ENCODE measurements at places on chromosomes 4 and X.

- no peak for DNase-seq
Observed at GRCh38 chr4:48913346-48913745, 6.8 kb upstream of the OCIAD2 start.

DNA sequence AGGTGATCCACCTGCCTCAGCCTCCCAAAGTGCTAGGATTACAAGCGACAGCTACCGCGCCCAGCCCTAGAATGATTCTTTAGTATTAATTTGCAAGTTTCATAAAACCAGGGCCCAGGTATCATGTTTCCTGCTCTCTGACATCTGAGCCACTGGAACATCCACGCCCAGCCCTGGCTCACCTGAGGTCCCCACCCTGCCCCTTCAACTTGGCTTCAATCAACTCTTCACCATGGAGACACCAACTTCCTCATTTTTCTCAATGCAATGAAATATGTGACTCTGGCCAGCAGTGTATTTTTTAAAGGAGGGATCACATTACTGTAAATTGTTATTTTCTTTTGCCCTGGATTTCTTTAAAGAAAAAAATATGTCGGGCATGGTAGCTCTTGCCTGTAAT, 3.9 kb downstream of the PRSS12 start:
- DNase-seq: no peak

- no peak for DNase-seq
Observed at GRCh38 chr4:48388525-48389154, 47.3 kb downstream of the SLAIN2 start.

DNA sequence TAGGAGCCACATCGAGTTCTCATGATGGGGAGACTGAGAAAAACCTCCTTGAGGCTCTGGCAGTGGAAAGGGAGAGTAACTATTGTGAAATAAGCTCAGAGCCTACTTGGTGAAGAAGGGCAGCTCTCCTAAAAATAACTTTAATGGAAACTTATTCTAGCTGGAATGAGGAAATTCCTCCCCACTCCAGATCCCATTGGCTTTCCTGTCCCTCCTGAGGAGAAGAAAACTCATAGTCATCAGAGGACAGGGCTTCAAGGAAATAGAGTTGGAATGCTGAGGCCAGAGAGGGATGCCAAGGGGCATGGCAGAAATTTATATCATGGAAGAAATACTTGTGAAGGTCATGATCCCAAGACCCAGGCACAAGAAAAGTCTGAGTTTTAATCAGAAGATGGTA, 70.7 kb upstream of the TAPT1 start:
- no peak for DNase-seq

- DNase-seq: peak; percentile 24
Observed at GRCh38 chrX:110145854-110146253, 142.9 kb downstream of the TMEM164 start.

- no peak for DNase-seq
Observed at GRCh38 chrX:71099736-71100135, 4.1 kb downstream of the FOXO4 start.

DNA sequence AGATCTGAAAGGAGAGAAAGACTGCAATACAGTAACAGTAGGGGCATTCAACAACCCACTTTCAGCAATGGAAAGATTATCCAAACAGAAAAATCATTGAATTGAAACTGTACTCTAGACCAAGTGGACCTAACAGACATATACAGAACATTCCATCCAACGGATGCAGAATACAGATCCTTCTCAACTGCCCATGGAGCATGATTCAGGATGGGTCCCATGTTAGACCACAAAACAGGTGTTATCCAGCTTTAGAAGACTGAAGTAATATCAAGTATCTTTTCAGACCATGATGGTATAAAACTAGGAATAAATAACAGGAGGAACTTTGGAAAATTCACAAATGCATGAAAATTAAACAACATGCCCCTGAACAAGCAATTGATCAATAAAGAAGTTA, 567.2 kb upstream of the MAGEB2 start:
- DNase-seq: no peak

DNA sequence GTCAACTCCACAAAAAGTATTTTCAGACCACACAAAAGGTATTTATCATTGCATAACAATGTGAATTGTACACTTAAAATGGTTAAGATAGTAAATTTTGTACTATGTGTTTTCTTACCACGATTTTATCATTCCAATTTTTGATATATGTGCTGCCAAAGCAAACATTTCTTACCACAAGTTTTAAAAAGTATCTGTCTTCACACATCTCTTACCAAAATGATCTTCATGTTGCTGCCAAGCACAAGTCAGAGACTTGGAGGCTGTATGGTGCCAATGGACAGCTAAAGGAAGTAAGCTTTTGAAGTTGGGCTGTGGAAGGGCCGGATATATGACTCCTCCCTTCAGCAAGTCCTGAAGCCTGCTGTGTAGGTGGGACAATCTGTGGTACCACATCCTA, 67.9 kb downstream of the TMLHE start:
- no peak for DNase-seq

- no peak for DNase-seq
Observed at GRCh38 chr4:120082251-120082650, 15.6 kb upstream of the MAD2L1 start.

- no peak for DNase-seq
Observed at GRCh38 chr4:91147067-91147466, 1019.9 kb downstream of the CCSER1 start.

GRCh38 chrX:338836-339400, 20.3 kb upstream of the GTPBP6 start:
- no peak for DNase-seq

DNA sequence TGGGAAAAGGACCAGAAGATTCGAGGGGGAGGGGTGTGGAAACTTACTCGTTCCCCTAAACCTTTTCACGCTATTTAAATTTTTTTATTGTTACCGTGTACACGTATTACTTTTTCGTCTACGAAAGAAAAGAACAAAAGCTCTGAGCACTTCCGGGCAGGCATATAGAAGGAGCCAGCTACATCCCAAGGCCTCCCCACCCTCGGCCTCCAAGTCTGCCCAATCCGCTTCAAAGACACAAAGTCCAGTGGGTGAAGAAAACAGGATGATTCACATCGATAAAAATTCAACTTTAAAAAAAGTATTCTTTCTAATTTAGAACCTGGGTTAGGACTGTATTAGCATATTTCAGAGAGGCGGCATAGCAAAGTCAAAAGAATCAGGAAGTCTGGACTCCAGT, 23.1 kb downstream of the SEL1L3 start:
- DNase-seq: no peak

DNA sequence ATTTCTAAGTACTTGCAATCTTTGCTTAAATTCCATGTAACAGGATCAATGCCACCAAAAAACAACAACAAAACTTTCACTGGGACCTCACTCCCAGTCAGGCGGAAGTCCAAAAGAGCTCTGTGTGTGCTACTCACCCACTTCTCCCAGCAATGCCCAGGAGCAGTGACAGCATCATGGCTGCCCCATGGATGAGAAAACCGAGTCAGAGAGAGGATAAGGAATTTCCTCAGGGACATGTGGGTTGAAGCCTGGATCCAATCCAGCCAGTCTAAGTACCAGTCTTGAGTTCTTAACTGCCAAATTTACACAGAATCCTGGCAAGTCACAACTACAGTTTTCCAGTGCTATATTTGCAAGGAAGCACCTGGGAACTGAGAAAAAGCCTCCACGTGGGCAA, 64.5 kb downstream of the STX18 start:
- no peak for DNase-seq

DNA sequence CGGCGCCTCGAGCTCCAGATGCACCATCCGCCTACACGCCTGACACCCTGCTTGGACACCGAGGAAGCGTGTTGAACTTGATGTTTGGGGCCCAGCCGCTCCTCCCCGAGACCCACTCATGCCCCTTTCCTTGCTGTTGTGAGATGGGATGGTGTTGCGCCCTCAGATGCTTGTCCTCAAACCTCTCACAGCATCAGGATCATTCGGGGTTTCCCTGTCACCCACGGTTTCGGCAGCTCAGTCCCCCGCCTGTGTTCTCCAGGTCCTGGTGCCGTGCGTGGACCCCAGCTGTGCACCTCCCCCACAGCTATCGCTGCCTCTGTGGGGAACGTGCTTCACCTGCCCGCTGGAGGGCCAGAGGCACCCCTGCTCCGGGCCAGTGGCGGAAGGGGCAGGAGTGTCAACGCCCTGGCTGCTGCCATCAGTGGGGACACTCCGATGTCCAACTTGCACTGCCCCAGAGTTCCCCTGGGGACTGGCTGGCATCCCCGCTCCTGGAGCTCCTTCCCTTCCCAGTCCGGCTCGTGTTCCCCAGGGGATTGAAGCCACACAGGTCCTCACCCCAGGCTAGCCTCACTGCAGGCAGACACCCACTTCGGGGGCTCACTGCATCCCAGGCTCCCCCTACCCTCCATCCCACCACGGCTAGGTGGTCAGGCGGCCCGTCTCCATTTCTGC, 82.3 kb upstream of the ADRA2C start:
- no peak for DNase-seq

- no peak for DNase-seq
Observed at GRCh38 chrX:10280071-10280470, 123.3 kb downstream of the CLCN4 start.

- no peak for DNase-seq
Observed at GRCh38 chr4:8735236-8736089, 136.2 kb downstream of the HMX1 start.

- DNase-seq: no peak
Observed at GRCh38 chrX:78619834-78620233, 39.3 kb downstream of the RTL3 start.

- peak; percentile 3 for DNase-seq
Observed at GRCh38 chrX:107549504-107549903, 78.8 kb upstream of the PRPS1 start.

DNA sequence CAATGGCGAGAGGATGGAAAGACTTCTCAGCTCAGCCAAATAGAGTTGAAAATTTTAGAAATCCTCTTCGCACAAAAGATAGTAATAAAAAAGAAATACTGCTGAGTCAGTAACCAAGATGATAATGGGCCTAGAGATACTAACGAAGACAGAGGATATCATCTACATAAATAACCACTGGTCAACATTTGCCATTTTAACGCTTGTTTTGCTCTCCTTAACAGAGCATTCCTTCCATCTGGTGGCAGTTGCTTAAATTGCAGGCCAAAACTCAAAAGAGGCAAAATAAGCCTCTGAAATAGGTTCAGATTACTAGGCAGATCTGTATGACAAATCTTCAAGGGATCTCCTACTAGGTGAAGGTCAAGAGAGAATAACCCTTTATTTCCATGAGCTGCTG, 51.7 kb upstream of the MCF2 start:
- DNase-seq: no peak

DNA sequence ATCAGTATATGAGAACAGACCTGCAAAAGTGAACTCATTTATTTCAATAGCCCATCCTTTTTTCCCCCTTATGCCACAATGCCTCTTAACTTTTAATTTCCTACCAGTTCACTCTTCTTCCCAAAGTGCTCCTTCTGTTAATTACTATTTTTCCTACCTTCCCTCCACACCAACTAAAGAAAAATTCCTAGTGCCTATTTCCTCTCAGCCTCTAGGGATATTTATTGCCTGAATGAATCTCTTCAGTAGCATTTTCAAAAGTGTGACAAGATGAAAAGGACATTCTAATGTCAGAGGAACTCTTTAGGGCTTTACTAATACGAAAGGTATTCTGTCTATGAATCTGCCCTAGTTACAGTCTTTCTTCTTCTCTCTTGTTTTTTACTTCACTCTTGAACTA, 181.1 kb upstream of the SPRY1 start:
- no peak for DNase-seq

- no peak for DNase-seq
Observed at GRCh38 chr4:142079959-142080358, 443.6 kb downstream of the IL15 start.

GRCh38 chr4:181258569-181258968, 984.6 kb upstream of the TENM3 start:
- no peak for DNase-seq

- DNase-seq: no peak
Observed at GRCh38 chrX:56757327-56757726, 28.3 kb downstream of the NBDY start.

- no peak for DNase-seq
Observed at GRCh38 chr4:89765966-89766365, 71.0 kb downstream of the SNCA start.

- DNase-seq: no peak
Observed at GRCh38 chrX:71626576-71626975, 8.3 kb upstream of the CXCR3 start.

- no peak for DNase-seq
Observed at GRCh38 chrX:46575586-46575985, 2.0 kb downstream of the CHST7 start.

DNA sequence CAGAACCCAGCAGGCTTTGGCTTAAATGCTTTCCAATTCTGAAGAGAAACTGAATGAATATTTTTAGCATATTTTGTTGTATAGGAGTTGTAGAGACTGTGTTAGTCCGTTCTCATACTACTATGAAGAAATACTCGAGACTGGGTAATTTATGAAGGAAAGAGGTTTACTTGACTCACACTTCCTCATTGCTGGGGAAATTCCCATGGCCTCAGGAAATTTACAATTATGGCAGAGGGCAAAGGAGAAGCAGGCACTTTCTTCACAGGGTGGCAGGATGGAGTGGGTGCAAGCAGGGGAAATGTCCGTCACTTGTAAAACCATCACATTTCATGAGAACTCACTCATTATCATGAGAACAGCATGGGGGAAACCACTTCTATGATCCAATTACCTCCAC, 291.7 kb downstream of the PACRGL start:
- DNase-seq: no peak

DNA sequence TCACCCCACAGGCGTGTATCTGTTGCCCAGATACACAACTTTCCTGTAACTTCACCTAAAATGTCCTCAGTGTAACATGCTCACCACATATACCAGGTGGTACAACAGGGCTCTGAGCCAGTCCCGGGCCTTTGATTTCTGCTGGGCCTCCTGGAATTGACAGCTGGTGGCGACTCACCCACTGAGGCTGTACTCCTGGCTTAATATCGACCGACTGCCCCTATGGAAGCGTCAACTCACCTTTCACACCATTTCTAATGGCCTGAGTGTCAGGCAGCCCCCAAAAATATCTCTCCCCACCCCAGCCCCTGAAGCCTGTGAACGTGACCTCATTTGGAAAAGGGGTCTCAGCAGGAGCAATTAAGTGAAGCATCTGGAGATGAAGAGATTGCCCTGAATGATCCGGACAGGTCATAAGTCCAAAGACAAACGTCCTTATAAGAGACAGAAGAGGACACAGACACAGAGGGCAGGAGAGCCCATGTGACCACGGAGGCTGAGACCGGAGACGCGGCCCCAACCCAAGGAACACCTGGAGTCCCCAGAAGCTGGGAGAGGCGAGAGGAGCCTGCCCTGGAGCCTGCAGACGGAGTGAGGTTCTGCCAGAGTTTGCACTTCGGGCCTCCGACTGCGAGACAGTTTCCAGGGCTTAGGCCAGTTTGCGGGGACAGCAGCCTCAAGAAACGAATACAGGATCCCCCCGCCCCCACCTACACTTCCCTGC, 12.6 kb upstream of the MXD4 start:
- no peak for DNase-seq

GRCh38 chr4:182808673-182809416, 108.3 kb downstream of the DCTD start:
- DNase-seq: peak; percentile 82

GRCh38 chr4:2350982-2351381, 67.5 kb downstream of the ZFYVE28 start:
- no peak for DNase-seq
